T-helper 17 cell (primary cell): ENCODE measurements at places on chromosomes 6 and 20. TPM values are rescaled to one million over a fixed set of nuclear protein-coding genes. Genes with fewer than 3 reads are reported as not detected.

HLA-DRA gene
- 80.9 TPM for total RNA-seq

DNA sequence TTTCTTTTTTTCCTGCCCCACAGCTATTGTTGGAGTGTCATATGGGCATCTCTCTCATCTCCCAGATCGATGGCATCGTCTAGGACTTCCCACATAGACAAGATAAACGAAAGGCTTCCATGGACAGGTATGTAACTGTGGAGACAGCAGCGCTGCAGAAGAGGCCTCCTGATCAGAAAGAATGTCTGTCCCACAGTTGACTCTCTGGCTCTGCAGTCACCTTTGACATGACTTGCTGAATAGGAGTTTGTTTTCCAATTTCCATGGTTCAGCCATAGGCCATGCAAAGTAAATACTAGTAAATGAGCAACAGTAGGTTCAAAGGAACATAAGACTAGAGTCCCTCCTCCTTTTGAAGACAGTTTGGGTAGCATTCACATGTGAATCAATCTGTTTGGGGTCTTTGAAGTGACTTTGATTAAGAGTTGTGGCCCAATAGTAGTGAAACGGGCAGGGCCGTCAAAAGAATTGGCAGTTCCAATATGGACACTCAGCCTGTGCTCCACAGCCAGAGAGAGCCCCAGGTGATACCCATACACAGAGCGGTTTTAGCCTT, 134.7 kb upstream of the IFNGR1 start:
- no peak for DNase-seq

HCRTR2 gene
- total RNA-seq: not detected

- DNase-seq: peak; percentile 96
These were observed at the start of gene TOMM34 for GRCh38 chr20:44960103-44960852. Gene TOMM34, minus strand, starts transcription at chr20:44960397. Its CDS starts 64 bp downstream, at chr20:44960333.

FHL5 gene
- total RNA-seq: not detected

DNA sequence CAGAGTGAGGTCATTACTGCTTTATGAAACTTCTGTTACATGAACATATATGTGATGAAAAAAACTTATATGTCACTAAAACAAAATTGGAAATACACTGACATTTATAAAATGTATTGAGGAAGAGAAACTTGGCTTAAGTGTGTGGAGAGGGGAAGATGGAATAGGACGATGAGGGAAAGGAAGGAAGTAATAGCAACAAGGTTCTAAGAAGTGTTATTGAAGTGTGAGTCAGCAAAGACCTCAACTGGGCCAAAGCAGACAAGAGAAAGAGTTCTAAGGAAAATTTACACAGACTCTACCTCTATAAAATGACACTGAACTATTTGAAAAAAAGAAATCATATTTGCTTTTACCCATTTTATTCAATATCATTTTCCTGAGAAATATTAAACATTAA, 38.3 kb downstream of the SNX3 start:
- no peak for DNase-seq

DNA sequence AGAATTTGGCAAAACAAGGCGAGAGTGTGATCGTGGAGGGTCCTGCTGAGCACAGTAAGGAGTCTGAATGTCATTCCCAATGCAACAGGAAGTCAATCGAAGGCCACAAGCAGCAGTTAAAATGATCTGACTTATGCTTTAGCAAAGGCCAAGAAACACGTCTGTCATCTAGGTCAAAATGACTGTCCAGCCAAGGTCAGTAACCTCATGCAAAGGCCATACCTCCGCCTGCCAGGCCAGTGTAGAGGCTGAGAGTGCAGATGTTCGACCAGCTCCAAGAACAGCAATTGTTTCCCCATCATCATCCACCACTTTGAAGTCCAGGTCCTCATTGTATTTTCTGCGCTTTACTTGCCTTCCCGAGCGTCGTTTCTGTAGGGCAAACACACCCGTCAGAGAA, 105.6 kb downstream of the CHD6 start:
- no peak for DNase-seq

CTAGE9 gene
- total RNA-seq: not detected

CALHM4 gene
- total RNA-seq: not detected

DNA sequence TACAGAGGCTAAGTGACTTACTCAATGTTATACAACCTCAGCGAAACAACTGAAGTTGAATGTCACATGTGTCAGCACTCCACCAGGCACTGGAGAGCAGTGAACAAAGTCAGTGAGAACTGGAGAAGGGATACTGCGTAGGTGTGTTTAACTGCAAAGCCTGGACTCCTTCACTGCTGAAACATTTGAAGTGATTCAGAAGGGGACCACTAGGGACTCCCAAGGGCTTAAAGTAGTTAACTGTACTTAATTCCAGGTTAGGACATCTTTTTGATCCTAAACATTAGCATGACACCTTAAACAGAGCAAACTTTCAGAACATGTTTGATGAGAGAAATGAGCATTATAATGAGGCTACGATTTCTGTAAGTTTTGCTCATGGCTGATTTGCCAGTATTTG, 45.0 kb upstream of the ZBTB24 start:
- DNase-seq: no peak
